ENCODE measurements at places on chromosomes 16 and 17.

- H3K27ac ChIP-seq: peak overlapping the region; percentile 46
- H3K27me3 ChIP-seq: no peaks in the 10 kb centered on the region
- no peaks in the 10 kb centered on the region for H3K36me3 ChIP-seq
- no peak for DNase-seq
- peaks cover 5% of the 10 kb centered on the region for H3K4me1 ChIP-seq
Measured at GRCh38 chr16:12067714-12068401, 91.3 kb downstream of the SNX29 start.

- no peaks in the 10 kb centered on the region for H3K4me1 ChIP-seq
- no peak overlapping the region for H3K27ac ChIP-seq
- H3K27me3 ChIP-seq: peaks cover 89% of the 10 kb centered on the region
- no peak overlapping the region for H3K4me3 ChIP-seq
Measured at GRCh38 chr17:45777388-45777787, 6.7 kb upstream of the CRHR1 start.

- no peaks in the 10 kb centered on the region for H3K27me3 ChIP-seq
- H3K4me1 ChIP-seq: peaks cover 51% of the 10 kb centered on the region
- peak; percentile 15 for DNase-seq
- H3K27ac ChIP-seq: no peak overlapping the region
- H3K4me3 ChIP-seq: peak overlapping the region; percentile 24
Measured at GRCh38 chr16:84704253-84704652, 4.5 kb downstream of the USP10 start.

DNA sequence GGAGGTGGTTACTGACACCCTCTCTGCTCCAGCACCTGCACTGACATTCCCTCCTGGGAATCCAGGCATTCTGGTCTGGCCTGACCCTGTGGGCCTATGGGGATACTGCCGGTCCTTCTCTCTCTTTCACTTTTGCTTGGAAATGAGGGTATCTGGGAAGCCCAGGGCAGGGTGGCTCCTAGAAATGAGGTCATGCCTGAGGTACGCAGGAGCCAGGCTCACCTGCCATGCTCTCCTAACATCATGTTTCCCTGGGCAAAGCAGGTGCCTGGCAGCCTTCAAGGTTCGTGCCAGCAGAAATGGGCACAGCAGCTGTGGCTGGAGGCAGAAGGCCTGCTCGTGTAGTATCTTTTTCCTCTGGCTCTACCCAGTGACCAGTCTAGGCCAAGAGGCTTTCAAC, 3.3 kb downstream of the ITGA3 start:
- H3K27ac ChIP-seq: peak overlapping the region; percentile 76
- peaks cover 19% of the 10 kb centered on the region for H3K4me1 ChIP-seq
- H3K27me3 ChIP-seq: peaks cover 37% of the 10 kb centered on the region
- H3K4me3 ChIP-seq: peak overlapping the region; percentile 31

GRCh38 chr16:82031116-82032084, 3.7 kb upstream of the HSD17B2 start:
- H3K4me1 ChIP-seq: peaks cover 4% of the 10 kb centered on the region
- H3K4me3 ChIP-seq: no peak overlapping the region
- DNase-seq: no peak
- no peaks in the 10 kb centered on the region for H3K36me3 ChIP-seq

DNA sequence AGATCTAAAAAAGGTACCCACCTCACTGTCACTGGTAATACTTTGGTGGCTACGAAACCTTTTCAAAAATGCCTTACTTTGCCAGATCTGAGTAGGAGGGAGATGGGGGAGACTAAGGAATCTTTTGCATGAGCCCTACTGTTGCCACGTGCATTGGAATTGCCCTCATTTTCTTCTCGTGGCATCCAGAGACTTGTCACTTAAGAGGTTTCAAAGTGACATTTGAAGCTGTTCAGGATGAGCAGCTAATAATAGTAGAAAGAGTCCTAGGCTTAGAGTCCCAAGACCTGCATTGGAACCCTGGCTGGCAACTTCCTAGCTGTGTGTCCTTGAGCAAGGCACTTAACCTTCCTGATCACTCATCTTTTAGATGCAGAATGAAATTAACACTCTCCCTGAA, 43.5 kb downstream of the GPRC5B start:
- H3K27me3 ChIP-seq: no peaks in the 10 kb centered on the region
- H3K27ac ChIP-seq: no peak overlapping the region
- H3K4me3 ChIP-seq: no peak overlapping the region
- H3K4me1 ChIP-seq: peaks cover 16% of the 10 kb centered on the region
- no peak for DNase-seq

- H3K36me3 ChIP-seq: no peaks in the 10 kb centered on the region
- DNase-seq: no peak
- H3K27ac ChIP-seq: no peak overlapping the region
- H3K27me3 ChIP-seq: peaks cover 45% of the 10 kb centered on the region
Measured at GRCh38 chr17:48363161-48363560, 66.9 kb downstream of the SKAP1 start.

DNA sequence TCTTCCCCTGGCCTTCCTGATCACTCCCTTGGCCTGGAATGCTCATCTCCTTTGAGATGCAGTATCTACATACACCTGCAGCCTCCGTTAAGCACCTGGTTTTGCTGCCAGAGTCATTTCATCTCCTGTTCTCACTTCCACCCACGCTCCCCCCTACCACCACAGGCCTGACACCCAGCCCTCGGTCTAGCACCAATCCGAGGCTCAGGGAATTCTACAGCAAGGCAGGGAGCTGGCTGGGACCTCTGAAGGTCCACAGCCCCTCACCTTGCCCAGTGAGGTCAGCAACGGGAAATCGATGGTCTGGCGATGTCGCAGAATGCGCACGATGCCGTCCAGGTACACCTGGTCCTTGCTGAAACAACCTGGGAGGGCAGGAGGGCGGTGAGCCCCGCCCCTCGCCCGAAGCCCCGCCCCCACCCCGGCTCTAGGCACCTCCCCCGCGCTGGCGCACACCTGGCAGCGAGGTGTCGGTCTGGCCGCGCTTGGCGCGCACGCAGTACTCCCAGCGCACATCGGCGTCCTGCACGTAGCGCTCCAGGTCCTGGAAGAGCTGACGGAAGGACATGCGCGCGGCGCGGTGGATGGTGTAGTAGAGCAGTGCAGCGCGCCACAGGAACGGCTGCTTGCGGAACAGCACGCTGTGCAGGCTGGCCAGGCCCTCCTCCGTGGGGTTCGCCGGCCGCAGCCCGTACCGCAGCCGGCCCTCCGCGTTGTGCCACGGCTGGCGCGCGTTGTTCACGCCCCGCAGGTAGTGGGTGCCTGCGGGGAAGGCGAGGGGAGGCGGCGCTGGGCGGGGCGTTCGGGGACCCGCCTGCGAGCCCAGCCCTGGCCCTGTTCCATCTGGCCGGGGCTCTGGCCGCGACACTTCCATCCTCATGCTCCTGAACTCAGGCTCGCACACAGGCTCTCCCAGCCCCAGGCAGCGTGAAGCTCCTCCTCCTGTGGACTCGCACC, 5.7 kb downstream of the MATCAP1 start:
- H3K27ac ChIP-seq: no peak overlapping the region
- H3K27me3 ChIP-seq: peaks cover 36% of the 10 kb centered on the region
- H3K4me3 ChIP-seq: peak overlapping the region; percentile 74

DNA sequence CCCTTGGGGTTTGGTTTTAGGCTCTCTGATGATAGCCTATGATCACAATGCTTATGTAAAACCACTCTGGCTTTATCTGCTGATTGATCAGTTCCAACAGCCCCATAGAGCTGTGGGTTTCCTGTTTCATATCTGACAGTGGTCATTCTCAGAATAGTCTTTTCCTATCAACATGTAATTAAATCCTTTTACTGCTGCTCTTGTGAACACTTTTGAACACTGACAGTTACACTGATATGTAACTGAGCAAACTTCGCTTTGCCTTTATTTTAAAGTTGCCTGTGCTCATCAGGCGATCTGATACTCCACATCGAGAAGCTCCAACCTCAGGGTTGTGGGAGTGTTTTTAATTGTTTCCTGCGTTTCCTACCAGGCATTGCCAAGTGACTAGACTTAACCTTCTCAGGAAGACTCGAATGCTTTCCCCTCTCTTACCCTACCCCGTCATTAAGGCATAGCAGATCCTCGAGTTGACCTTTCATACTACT, 17.3 kb upstream of the CLEC18B start:
- peaks cover 5% of the 10 kb centered on the region for H3K4me1 ChIP-seq
- DNase-seq: no peak
- no peak overlapping the region for H3K27ac ChIP-seq
- peaks cover 17% of the 10 kb centered on the region for H3K36me3 ChIP-seq
- H3K4me3 ChIP-seq: no peak overlapping the region

DNA sequence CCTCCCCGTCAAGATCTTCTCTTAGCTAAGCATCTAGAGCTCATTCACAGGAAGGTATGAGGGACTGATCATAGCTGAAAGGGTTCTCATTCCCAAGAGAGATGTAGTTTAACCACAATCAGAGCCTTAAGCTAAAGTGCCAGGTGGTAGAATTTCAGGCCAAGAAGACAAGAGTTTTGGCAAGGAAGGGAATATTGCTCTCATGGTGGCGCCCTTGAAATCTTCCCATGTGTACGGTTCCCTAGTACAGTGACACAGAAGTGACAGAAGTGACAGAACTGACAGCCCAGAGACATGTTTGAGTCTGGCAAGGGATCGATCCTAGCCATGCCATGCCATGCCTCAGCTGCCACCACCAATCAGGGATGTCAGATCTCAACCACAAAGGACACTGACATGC, 2.5 kb downstream of the GRIN2C start:
- no peak for DNase-seq
- H3K4me3 ChIP-seq: no peak overlapping the region
- H3K36me3 ChIP-seq: no peaks in the 10 kb centered on the region
- H3K27ac ChIP-seq: no peak overlapping the region
- H3K27me3 ChIP-seq: peaks cover 86% of the 10 kb centered on the region
- H3K4me1 ChIP-seq: peaks cover 6% of the 10 kb centered on the region

GRCh38 chr16:48201515-48202201, 42.4 kb upstream of the LONP2 start:
- H3K4me3 ChIP-seq: no peak overlapping the region
- no peaks in the 10 kb centered on the region for H3K27me3 ChIP-seq
- no peak for DNase-seq
- no peaks in the 10 kb centered on the region for H3K36me3 ChIP-seq
- no peak overlapping the region for H3K27ac ChIP-seq

GRCh38 chr17:28953444-28954118, 2.3 kb upstream of the PHF12 start:
- no peak for DNase-seq
- H3K4me3 ChIP-seq: peak overlapping the region; percentile 59
- H3K36me3 ChIP-seq: no peaks in the 10 kb centered on the region
- H3K27me3 ChIP-seq: no peaks in the 10 kb centered on the region

GRCh38 chr16:752007-752312, 8.6 kb upstream of the MSLN start:
- peaks cover 4% of the 10 kb centered on the region for H3K4me1 ChIP-seq
- no peaks in the 10 kb centered on the region for H3K36me3 ChIP-seq
- no peak overlapping the region for H3K27ac ChIP-seq
- H3K4me3 ChIP-seq: peak overlapping the region; percentile 34
